Cerebellar nuclear complex (tissue), 1 donor: ENCODE measurements at places on chromosomes 13 and 19.

- no peak for DNase-seq
These were observed 792.9 kb downstream of the LIG4 start for GRCh38 chr13:107422421-107422820.

GRCh38 chr13:72151241-72151640, 284.2 kb upstream of the DACH1 start:
- no peak for DNase-seq

GRCh38 chr13:77868717-77869116, 49.9 kb downstream of the EDNRB start:
- DNase-seq: no peak

DNA sequence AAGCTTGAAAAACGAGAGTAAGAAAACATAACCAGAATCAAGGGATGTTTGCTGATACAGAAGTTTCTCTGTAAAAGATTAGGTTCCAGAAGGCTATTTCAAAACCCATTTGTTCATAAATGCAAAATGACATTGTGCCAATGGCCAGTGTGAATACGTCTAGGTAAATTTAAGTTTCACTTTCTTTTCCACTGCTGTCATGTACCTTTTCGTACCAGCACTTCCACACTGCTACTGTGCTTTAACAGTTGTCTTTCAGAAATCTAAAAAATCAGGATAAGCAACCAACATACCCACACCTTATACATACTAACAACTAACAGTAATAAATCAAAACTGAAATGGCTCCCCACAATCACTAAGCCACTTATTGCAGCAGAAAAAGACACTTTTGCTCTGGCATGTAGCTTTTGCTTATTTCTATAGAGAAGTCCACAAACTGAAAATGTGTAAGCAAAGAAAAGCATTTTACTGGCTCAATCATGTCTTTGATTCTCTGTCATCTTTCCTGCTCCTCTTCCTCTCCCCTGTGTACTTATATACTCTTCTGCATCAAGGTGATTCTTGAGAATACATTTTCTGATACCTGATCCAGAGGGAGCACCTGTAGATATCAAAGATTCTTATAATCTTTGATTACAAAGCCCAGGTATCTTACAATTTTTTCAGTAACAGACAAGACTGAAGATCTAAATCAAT, 34.3 kb downstream of the ELF1 start:
- no peak for DNase-seq

GRCh38 chr19:10431943-10432735, 11.8 kb downstream of the PDE4A start:
- no peak for DNase-seq

GRCh38 chr19:5204212-5204611, 136.4 kb downstream of the PTPRS start:
- no peak for DNase-seq

DNA sequence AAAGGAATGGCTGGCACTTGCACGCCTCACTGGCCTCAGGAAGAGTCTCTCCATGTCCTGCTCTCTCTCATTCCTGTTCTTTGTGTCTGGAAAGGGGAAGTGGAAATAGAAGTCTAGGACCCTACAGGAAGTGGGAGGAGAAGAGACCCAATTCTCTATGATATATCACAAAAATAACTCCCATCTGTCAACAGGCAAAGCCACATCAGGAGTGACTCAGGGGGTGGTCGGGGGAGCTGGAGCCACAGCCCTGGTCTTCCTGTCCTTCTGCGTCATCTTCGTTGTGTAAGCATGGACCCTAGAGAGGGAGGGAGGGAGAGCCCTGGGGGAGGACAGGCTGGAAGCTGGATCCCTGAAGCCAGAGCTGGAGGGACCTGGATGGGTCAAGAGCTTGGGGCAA, 3.0 kb downstream of the SIGLEC9 start:
- DNase-seq: no peak

- DNase-seq: no peak
These were observed 360.3 kb upstream of the ZNF507 start for GRCh38 chr19:31985001-31985605.

- DNase-seq: no peak
These were observed 561 bp upstream of the GJA3 start for GRCh38 chr13:20161275-20161950.

DNA sequence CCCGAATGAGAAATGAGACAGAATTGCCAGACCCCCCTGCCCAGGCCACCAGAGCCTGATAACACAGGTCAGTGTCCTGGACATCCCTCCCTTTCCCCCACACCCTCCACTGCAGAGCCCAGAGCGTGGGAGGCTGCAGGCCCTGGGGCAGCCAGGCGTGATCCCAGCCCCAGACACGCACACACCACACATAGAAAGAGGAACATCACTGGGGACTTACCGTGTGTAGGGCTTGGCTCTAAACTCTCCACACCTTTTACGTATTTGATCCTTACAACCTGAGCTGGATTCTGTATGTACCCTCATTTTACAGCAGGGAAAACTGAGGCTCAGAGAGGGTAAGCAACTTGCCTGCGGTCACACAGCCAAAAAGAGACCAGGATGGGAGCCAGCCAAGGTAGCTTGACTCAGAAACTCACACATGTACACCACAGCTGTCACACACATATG, 334 bp upstream of the ANGPTL6 start:
- DNase-seq: no peak

DNA sequence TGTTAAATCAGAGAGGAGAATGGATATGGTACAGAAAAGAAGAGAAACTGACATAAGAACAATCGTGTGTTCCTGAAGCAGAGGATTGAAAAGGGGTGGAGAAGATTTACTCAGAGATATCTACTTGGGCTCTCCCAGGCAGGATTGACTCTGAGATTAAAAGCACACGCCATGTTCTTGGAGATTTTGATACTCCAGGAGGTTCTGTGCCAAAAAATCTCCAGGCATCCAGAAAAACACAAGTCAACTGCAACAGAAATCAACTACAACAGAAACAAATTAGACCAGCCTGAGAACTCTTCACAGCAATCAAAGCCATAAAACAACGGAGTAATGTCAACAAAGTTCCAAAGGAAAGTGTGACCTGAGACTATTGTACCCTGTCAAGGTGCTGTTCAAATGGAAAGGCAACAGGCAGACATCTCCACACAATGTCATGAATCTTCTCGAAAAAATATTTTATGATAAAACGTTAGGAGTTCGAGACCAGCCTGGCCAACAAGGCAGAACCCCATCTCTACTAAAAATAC, 104.2 kb downstream of the UBL3 start:
- no peak for DNase-seq

- no peak for DNase-seq
These were observed 158.9 kb downstream of the CACNA1A start for GRCh38 chr19:13347367-13347766.

DNA sequence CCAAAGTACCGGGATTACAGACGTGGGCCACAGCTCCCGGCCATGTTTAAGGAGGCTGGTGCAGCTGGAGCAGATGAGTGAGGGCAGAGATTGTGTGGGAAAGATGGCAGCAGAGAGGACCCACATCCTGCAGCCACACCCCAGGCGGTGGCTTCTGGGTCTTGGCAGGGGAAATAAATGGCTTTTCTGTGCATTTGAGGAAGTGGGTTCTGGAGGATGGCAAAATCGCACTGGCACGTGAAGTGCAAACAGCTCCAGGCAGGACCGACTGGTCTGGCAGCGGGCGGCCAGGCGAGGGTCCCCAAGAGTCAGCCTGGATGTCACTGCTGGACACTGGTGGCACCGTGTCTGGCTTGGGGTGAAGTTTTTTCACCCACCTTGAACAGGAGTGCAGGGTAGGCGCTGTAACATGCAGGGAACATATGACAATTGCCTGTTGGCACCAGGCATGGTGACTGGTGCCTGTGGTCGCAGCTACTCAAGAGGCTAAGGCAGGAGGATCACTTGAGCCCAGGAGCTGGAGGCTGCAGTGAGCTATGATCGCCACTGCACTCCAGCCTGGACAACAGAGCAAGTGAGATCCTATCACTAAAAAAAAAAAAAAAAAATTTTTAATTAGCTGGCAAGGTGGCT, 8.4 kb downstream of the B3GNT3 start:
- DNase-seq: no peak

GRCh38 chr13:112727581-112727980, 37.7 kb downstream of the ATP11A start:
- no peak for DNase-seq

GRCh38 chr19:16778796-16779411, 50.3 kb upstream of the SIN3B start:
- DNase-seq: no peak

DNA sequence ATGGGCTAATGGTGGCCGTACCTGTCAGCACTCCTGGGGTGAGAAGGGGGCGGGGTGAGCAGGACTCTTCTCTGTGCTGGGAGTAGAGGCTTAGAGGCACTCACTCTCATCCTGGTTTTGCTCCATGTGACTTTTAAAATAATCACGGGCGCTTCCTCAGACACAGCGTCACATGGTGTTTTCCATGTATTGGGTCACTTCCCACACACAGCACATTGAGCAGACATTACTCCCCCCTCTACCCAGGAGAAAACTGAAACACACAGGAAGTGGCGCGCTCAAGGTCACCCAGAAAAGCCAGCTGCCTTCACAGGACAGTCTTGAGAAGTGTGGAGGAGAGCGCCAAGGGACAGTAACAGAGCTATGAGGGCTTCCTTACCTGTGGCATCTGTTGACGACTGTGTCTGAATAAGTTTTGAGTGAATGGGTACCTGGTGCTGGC, 23.2 kb downstream of the SPATA13 start:
- DNase-seq: no peak

DNA sequence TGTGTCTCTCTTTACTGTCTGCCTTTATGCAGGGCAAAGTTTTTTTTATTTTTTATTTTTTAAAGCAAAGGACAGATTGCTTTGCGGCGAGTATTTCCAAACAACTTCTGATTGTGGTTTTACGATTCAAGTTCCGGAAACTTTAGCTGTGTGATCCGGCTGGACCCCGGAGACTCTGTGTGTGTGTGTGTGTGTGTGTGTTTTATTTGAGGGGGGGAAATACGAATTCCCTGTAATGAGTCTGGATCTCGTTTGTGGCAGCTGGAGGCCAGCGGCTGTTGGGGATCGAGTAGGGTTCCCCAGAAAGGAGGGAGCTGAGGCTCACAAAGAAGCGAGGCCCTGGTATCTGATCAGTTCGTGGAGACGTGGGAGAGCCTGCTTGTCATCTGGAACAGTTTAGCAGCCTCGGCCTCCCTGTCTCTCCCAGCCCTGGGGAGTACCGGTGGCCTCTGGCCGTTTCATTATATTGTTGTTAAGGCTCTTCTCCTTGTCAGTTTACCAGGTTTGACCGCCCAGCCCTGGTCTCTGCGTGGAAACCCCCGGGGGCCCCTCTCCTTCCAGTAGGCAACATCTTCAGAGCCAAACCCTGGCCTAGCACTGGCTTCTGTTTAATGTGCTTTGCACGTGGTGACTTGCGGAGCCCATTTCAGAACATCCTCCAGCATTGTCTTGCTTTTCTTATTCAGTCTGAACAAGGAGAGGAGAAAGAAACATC, 1.3 kb downstream of the FARP1 start:
- no peak for DNase-seq

- DNase-seq: no peak
These were observed 314.3 kb downstream of the SLITRK1 start for GRCh38 chr13:83568019-83568418.

- no peak for DNase-seq
These were observed 4.4 kb upstream of the REXO1 start for GRCh38 chr19:1852581-1853128.

- no peak for DNase-seq
These were observed 14.5 kb downstream of the RFX2 start for GRCh38 chr19:6095760-6096159.

GRCh38 chr13:110057052-110057451, 249.9 kb downstream of the COL4A1 start:
- DNase-seq: no peak

DNA sequence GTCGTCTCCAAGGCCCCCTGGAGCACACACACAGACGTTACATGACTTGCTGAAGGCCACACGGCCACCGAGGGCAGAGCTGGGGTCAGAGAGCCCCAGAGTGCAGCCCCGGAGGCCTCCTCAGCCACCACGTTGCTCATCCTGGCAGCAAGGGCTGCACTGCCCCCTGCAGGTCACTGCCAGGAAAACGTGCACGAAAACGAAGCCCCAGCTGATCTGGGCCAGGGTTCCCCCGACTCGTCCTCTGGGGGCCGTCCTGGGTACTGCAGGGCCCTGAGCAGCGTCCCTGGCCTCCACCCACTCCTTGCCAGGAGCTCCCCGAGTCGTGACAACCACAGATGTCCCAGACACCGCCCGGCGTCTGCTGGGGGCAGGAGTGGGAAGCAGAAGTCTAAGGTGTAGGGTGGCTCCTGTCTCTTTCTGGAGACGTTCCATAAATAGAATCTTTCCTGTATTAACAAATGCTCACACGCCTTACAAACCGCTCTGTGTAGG, 3.4 kb downstream of the TPGS1 start:
- DNase-seq: no peak

- no peak for DNase-seq
These were observed 7.9 kb upstream of the CYSLTR2 start for GRCh38 chr13:48645845-48646244.

- DNase-seq: no peak
These were observed 70.6 kb upstream of the SERP2 start for GRCh38 chr13:44302940-44303575.

GRCh38 chr13:91668866-91669495, 270.6 kb downstream of the GPC5 start:
- no peak for DNase-seq

DNA sequence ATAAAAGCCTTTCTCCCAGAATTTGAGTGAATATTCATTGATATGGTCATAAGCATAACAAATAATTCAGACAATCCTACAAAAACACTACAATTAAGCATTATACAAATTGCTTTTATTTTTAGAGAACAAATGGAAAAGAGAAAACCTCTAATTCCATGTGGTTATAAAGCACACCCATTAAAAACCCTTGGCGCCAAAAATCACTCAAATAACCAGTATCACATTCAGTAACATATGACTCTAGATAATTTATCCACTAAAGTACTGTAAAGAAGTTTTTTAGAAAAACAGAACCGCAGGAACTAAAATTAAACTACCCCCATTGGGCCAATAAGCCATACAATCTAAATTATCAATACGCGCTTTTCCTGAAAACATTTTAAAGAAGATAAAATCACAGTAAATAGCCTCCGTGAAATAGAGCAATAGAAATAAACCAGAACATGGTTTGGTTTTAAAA, 569 bp downstream of the LCP1 start:
- no peak for DNase-seq

DNA sequence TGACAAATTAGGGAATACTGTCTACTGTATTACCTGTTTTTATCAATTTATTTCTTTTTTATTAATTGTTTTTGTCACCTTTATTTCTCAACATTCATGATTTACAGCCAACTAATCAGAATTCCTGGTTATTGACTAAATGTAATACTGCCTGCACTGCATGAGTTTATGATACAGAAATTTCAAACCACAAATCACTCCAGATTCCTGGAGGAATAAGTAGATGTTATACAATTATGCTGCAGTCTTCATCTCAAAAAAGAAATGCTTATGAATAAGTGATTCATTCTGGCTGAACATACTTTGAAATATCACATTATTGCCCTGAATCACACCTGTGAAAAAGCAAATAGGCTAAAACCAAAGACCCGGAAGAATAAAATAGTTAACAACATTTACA, 249.7 kb downstream of the DACH1 start:
- DNase-seq: no peak

- no peak for DNase-seq
These were observed 77.3 kb downstream of the DNAJC15 start for GRCh38 chr13:43100667-43101066.
